Stimulated activated CD8-positive, alpha-beta memory T cell treated with anti-CD3 and anti-CD28 coated beads, Interleukin-12 subunit alpha, Interleukin-12 subunit beta, amount 100 ng/mL, for 4 hours (primary cell): ENCODE measurements at places on chromosomes 11 and 22.

- DNase-seq: peak; percentile 12
Measured at GRCh38 chr11:44775366-44775984, 48.7 kb downstream of the TSPAN18 start.

DNA sequence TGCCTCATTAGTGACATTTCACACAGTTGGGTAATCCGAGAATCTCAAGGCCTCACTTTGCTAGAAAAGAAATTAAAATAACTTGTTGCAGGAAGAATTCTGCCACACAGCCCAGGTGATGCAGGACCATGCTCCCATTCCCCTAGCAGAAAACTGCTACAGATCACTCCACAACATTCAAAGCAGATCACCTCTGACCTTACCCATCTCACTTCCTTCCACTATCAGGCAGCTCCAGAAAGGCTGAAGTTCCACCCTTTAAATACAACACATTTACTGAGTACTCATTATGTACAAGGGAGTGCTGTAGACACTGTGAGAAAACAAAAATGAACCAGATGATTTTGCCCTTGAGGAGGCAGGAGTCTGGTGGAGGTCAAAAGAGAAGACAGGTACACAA, 231.0 kb downstream of the TTC28 start:
- DNase-seq: no peak

- DNase-seq: no peak
Measured at GRCh38 chr22:38122616-38123015, 12.1 kb upstream of the BAIAP2L2 start.

- no peak for DNase-seq
Measured at GRCh38 chr11:2752923-2753322, 53.1 kb upstream of the KCNQ1OT1 start.

GRCh38 chr11:14070896-14071295, 108.4 kb downstream of the SPON1 start:
- no peak for DNase-seq
